CD4-positive, alpha-beta T cell (primary cell): ENCODE measurements at places on chromosomes 1 and 21.
A peak's percentile ranks its signal among the peaks of the same experiment; 100 is the strongest.

GRCh38 chr1:158644449-158644848 lies 39.4 kb downstream of the OR10Z1 start:
- no peaks in the 10 kb centered on the region for H3K4me1 ChIP-seq
- DNase-seq: no peak
- no peak overlapping the region for H3K27ac ChIP-seq
- H3K36me3 ChIP-seq: no peaks in the 10 kb centered on the region
- no peak overlapping the region for H3K4me3 ChIP-seq

DNA sequence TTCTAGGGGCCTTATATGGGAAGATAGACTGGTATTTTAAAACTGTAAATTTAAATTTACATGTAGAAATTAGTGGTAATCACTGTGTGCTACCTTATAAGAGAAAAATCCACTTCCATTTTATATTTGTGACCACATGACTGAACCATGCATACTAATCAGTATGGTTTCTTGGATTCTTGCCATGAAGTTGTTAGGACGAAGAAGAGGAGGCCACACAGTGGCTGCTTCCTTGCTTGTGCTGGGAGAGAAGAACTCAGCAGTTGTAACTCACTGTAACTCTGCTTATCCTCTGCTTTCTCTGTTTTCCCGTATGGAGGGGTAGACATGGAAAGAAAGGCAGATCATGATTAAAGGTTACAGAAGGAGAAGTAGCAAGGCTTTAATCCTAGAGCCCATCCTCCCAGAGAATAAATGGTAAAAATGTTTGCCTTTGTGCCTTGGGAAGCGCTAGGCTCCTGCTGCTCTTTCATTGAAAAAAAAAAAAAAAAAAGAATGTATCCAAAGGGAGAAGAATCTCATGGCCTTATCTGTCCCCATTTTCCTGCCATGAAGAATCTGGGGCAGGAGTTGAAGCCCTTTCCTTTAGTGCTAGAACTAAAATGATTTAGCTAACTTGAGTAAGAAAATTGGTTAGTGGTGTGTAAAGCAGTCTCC lies 32.4 kb downstream of the KCTD3 start:
- no peaks in the 10 kb centered on the region for H3K27me3 ChIP-seq
- no peak for DNase-seq
- H3K4me1 ChIP-seq: no peaks in the 10 kb centered on the region
- H3K4me3 ChIP-seq: no peak overlapping the region
- H3K36me3 ChIP-seq: no peaks in the 10 kb centered on the region

DNA sequence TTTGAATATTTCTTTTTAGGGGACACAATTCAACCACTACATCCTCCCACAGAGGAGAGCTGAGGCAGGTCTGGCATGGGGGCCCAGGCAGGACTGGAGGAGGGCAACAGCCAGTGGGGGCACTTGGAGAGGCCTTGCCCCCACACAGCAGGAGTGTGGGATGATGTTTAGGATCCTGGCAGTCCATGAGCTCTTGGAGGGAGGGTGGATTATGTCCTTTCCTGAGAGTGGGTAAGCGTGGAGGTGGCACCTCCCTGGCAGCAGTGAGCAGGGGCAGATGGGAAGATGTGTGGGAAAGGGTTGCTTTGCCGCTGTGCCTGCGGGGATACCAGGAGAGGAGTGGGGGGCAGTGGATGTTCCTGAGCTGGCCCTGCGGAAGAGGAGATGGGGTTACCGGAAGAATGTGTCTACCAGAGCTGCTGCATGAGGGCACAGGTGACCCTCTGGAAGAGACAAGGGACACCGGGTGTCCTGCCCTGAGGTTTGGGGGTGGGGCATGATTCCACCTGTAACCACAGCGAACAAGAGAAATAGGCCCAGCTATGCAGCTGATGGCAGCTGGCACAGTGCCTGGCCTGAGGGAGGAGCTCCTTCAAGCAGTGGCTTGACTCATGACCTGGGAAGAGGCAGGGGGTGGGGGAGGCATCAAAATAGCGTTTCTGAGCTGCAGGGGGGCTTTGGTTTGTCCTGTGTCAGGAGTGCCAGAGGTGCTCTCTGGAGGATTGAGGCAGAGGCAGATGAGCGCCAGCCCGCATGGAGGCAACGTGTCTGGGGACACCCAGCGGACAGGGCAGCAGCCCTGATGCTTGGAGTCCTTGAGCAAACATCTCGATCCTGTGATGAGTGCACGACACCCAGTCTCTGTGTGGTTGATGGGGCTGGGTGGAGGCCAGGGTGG lies 123.9 kb upstream of the TMPRSS2 start:
- no peaks in the 10 kb centered on the region for H3K36me3 ChIP-seq
- H3K4me3 ChIP-seq: no peak overlapping the region
- H3K27ac ChIP-seq: no peak overlapping the region
- no peaks in the 10 kb centered on the region for H3K4me1 ChIP-seq
- H3K27me3 ChIP-seq: no peaks in the 10 kb centered on the region

GRCh38 chr1:29134695-29135028 lies 11.0 kb upstream of the TMEM200B start:
- H3K27ac ChIP-seq: no peak overlapping the region
- no peaks in the 10 kb centered on the region for H3K27me3 ChIP-seq
- no peaks in the 10 kb centered on the region for H3K4me1 ChIP-seq

DNA sequence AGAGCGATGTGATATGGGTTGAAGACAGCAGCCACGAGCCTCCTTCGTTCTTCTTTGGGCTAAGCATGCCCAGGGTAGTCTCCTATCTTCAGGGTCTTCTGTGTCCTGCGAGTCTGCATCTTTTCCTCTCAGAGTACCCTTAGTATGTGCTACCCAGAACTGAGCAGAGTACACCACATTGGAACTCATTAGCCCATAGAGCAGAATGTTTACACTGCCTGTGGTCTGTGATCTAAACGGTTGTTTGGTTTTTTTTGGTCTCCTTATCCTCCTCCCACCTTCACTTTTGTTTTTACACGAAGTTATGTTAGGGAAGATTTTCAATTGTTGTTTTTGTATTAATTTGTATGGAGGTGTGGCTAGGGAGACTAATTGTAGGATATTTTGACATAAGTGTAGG lies 126.4 kb downstream of the NEK7 start:
- no peak overlapping the region for H3K4me3 ChIP-seq
- no peaks in the 10 kb centered on the region for H3K4me1 ChIP-seq
- no peaks in the 10 kb centered on the region for H3K27me3 ChIP-seq

DNA sequence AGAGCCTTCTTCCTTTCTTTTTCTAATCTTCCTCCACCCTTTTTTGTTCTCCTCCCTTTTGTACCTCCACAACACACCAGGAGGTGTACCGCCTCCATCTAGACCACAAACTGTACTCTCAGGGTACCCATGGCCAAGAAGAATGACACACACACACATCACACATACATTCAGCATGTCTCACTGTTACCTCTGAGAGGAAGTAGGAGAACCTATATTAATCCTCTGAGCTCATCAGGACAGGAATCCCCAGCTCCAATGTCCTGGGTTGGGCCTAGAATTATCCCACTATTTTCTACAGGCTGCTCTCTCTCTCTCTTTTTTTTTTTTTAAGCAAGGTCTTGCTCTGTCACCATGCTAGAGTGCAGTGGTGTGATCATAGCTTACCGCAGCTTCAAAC lies 36.7 kb downstream of the ATP2B4 start:
- H3K27me3 ChIP-seq: no peaks in the 10 kb centered on the region
- peaks cover 74% of the 10 kb centered on the region for H3K4me1 ChIP-seq
- no peak overlapping the region for H3K27ac ChIP-seq
- DNase-seq: peak; percentile 28
- no peak overlapping the region for H3K4me3 ChIP-seq

DNA sequence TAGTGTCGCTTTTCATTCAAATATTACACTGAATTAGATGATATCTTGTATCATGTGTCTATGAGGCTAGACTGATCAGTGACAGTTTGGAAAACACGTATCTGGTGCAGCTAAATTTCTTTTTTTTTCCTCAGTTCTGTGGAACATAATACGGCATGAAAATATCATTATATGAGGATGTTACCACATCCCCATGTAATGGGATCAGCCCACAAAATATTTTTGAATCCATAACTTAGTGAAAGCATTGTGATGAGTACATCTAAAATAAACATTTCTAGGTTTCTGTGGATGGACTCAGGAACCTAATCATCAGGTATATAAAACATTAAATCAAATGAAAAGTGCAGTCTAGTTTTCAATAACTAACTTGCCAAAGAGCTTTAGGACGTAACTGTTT lies 356.3 kb downstream of the USP25 start:
- H3K27me3 ChIP-seq: no peaks in the 10 kb centered on the region
- no peak overlapping the region for H3K4me3 ChIP-seq
- DNase-seq: no peak
- no peak overlapping the region for H3K27ac ChIP-seq
- no peaks in the 10 kb centered on the region for H3K4me1 ChIP-seq

DNA sequence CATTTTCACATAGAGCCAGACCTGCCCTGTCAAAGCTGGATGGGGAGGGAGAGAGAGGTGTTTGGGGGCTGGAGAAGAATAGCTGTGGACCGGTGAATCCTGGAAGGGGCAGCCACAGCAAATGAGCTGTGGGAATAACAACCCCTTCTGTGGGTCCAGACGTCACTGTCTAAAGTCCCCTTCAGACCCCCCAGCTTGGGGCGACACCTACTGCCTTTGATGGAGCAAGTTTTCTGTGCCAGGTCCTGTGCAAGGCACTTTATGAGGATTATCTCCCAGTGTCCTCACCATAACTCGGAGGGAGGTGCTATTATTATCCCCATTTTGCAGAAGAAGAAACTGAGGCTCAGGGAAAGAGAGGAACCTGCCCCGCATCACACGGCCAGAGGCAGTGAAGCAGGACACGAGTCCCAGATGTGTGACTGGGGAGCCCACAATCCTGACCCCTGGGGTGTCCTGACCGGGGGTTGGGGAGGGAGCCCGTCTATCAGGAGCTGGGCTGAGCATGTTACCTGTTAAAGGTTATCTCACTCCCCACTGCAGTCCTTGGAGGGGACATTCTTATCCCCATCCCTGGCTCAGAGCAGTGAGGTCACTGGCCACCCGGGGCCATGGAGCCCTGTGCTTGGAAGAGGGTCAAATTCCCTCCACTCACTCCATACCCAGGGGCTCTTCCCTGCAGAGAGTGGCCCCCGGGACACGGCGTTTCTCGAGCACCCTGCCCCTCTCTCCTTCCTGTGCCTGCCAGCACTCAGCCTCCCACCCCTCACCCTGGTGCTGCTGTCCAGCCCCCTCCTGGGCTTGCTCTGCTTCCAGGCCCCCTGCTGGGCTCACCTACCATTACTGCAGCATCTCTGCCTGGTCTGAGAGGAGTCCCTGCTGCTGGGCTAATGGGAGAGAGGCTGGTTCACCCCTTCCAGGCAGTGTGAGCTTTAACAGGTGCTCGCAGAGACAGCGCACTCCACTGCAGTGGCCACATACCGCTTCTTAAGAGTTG lies 132.9 kb downstream of the PTPRU start:
- no peaks in the 10 kb centered on the region for H3K36me3 ChIP-seq
- H3K27me3 ChIP-seq: peaks cover 7% of the 10 kb centered on the region
- no peak overlapping the region for H3K4me3 ChIP-seq
- H3K27ac ChIP-seq: no peak overlapping the region
- no peaks in the 10 kb centered on the region for H3K4me1 ChIP-seq

DNA sequence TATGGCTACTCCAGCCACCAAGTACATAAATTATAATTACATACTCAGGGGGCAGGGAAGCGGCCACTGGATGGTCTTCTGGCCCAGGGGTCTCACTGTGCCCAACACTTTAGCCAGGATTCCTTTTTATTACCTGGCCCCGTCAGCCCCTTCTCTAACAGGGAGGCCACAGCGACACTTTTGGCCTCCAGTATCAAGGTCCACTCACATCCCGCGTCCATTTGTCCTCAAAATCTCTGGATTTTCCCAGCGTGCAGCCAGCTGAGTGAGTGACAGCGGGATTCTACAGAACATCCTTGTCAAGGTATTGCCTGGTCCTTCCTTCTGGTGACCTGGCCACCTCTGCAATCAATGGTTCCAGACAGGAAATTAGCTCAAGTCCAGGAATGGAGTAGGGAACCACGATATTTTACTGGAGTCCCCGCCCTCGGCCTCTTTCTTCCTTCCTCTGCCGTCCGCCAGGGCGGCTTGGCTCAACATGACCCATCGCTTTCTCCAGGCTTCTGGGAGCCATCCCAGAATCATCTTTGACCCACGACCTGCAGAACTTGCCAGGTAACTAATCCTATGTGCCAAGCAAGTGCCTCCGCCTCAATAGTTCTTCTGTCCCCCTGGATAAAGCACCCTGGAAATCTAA lies 2.7 kb upstream of the COL6A2 start:
- H3K27me3 ChIP-seq: peaks cover 6% of the 10 kb centered on the region
- no peak overlapping the region for H3K27ac ChIP-seq
- H3K4me3 ChIP-seq: no peak overlapping the region
- DNase-seq: no peak
- no peaks in the 10 kb centered on the region for H3K36me3 ChIP-seq

DNA sequence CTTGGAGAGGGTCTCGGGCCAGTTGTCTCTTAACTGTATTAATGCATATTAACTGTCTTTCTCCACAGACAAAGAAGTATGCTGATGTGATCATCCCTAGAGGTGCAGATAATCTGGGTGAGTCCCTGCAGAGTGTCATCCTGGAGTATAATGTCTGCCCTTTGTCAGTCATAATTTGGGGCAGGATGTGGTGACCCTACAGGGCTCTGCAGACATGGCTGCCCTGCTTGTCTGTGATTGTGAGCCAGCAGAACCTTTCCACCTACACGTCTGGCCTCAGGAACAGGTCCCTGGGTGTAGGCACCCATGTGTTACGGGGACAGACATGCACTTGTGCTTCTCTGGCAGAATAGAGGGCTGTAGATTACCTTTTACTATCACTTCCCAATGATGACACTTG lies 78.4 kb downstream of the UCK2 start:
- H3K27me3 ChIP-seq: no peaks in the 10 kb centered on the region
- H3K27ac ChIP-seq: no peak overlapping the region
- DNase-seq: no peak
- no peak overlapping the region for H3K4me3 ChIP-seq
- H3K4me1 ChIP-seq: no peaks in the 10 kb centered on the region

DNA sequence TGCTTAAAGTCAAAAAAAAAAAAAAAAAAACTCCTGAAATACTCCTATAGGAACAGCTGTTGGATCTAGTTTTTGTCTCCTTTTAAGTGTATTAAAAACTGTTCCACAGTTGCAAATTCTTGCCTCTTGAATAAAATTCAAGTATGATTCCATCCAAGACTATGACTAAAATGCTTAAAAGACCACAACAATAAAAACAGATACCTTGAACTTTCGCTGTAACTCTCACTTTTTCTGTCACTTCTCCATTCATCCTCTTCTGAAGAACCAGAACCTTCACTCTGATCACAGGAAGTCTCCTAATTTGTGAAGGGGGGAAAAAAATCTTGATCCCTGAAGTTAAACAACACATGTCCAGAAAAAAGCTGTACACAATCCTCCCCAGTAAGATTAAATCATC lies 55.0 kb upstream of the PSMG1 start:
- no peak overlapping the region for H3K4me3 ChIP-seq
- H3K27ac ChIP-seq: no peak overlapping the region
- H3K36me3 ChIP-seq: peaks cover 80% of the 10 kb centered on the region
- H3K4me1 ChIP-seq: no peaks in the 10 kb centered on the region
- H3K27me3 ChIP-seq: no peaks in the 10 kb centered on the region

- no peak overlapping the region for H3K4me3 ChIP-seq
- H3K27ac ChIP-seq: no peak overlapping the region
- H3K4me1 ChIP-seq: no peaks in the 10 kb centered on the region
- no peaks in the 10 kb centered on the region for H3K36me3 ChIP-seq
- H3K27me3 ChIP-seq: no peaks in the 10 kb centered on the region
These were observed 92.7 kb downstream of the SUSD4 start for GRCh38 chr1:223271085-223271781.
